Activated T-helper 1 cell treated with Interleukin-2 at 50 U/mL for 16 hours (primary cell): ENCODE measurements at places on chromosomes 2 and 18.

DNA sequence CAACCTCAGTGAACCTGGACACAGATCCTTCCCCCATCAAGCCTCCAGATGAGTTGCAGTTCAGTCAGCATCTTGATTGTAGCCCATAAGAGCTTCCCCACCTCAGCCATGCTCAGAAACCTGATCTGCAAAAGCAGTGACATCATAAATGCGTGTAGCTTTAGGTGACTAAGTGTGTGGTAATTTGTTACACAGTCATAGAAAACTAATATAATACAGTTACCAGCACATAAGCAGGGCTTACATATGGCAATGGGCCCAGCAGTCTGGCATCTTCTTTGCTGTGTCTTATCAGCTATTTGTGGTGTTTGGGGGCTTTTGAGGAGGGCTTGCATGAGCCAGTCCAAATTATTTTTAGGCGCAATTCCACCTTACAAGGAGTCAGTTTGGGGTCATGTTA is 807.0 kb downstream of the SLC4A3 start:
- no peak for DNase-seq

DNA sequence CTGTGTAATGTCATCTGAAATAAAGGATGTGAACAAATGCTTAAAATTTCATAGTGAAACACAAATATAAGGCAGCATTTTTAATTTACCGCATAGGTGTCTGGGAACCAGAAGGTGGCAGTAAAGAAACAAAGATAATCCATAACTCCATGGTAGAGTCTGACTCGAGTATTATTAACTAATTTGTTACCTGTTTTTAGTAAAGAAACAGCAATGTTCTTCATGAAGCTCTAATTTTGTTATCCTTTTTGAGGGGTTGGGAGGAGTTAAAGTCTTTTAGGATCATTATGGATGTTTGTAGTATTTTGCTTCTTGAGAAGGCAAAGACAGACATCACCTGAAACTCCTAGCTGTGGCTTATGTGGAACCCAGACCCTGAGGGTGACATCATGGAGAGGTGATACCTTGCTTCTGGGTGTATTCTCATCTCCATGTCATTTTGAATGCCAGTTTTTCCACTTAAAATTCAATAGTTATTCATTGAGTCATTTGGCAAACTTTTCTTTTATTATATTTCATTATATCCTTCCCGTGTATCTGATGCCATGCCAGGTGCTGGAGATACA is 286.2 kb upstream of the EPAS1 start:
- no peak for DNase-seq

DNA sequence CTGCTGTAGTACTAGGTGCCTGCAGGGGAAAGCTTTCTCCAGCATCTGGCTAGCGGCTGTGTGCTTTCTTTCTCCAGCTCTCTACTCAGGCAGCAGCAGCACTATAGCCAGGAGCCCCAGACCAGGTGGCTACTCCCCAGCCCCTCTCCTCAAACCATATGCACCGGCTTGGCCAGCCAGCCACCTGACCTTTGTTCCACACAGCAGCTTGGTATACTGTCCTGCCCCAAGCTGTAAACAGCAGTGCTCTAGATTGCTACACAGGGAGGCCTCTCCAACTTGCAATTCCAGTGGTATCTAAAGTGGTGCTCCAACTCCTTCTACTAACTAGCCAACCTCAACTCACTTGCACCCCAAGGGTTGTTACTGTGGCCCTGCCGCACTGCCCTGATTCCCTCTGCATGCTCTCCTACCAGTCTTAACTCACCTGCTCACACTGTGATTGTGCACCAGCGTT is 19.6 kb downstream of the LDAH start:
- no peak for DNase-seq

DNA sequence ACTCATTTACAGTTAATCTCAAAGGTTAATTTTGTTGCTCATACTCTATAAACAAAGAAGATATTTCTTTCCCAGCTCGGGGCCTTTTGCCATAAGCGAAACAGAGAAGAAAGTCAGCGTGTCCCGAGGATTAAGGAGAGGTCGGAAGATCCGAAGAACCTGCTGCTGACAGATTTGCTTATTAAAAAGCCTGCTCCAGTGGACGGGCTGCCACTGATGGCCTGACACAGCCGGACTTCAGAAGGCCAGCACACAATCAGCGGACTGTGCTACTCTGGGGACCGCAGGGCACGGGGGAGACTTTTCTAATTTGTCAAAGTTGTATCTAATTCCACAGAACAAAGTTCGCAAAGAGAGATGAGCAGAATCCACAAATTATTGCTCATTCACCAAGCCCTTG is 315.4 kb downstream of the ETAA1 start:
- DNase-seq: no peak

- DNase-seq: no peak
Measured at GRCh38 chr2:133718688-133719201, 150.5 kb upstream of the NCKAP5 start.

GRCh38 chr2:75538521-75539490 is 21.9 kb downstream of the EVA1A start:
- no peak for DNase-seq

DNA sequence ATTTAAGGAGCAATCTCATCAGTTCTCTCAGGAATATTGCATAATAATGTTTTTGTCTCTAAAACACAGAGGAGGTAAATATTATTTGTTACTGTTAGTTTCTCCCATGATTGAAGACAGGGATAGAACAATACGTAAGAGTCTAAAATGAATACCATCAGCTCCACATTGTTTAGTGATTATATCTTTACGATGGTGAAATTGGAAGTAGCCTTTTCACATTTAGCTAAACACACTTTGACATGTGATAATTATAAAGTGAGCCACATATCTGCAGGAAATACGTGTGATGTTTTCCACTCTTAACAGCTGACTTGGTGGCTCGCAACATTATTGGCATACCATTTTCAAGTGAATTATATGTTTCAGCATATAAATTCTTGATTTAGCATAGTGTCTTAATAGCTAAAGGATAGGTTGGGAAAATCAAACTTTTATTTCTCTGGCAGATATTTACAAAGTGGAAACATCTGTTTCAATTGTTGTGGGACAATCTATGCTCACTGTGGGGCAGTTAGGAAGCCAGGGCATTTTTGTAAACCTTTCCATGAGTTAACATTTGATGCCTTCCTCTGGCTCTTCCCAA is 208.1 kb upstream of the RASGRP3 start:
- no peak for DNase-seq

GRCh38 chr2:234814374-234814773 is 137.4 kb upstream of the SH3BP4 start:
- no peak for DNase-seq

DNA sequence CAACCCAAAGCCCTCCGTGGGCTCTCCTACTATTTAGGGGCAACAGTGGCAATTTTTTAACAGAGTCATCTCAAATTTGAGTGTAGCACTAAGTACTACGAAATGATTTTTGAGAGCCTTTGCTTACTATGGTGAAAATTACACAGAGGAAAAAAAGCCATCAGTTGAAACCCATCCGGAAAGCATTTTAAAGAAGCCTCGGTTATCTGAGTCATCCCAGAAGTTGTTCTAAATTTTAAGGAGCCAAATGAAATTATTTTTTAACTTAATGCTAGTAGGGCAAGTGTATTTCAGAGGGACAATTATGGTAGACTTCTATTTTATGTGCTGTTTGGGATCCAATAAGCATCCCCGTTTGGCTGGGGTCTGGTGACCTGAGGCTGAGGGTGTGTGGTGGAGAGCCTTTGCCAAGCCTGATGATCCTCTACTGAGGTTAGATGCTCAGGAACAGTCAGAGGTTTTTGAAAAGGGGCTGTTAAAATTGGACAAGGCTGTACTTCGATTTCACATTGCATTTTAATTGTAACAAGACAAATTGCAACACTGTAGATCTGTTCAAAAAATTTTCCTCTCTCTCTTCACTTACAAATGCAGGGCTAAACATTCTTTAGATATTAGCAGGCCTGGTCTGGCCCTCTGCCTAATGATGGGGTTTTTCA is 47.0 kb downstream of the RAPGEF4 start:
- no peak for DNase-seq

DNA sequence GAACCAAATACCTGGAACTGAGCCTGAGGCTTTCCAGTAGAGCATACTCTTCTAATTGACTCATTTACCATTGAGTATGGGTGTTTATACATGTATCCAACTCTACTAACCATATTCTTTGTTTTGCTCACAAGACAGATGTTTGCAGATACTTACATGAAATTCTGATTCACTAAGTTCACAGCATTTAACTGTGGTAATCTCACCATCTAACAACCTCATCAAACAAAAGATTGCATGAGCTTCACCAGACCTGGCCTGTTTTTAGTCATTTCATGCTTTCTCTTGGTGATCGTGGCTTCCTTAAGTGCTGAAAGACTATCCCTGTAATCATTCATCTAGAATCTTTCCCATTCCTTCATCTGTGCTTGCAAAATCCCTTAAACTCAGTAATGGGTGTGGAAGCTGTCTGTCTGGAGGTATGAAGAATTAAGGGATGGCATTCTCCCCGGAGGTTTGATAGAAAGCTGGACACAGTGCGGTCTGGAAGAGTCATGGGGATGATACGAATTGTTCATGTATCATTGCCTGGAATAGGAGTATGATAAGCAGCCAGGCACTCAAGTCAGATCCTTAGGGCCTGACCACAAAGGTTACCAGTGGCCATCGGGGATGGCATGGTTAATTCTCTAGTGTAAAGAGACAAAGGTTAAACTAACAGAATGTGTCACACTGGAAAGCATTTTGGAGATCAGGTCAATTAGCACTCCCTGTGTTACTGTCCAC is 42.0 kb upstream of the IL1R1 start:
- no peak for DNase-seq

DNA sequence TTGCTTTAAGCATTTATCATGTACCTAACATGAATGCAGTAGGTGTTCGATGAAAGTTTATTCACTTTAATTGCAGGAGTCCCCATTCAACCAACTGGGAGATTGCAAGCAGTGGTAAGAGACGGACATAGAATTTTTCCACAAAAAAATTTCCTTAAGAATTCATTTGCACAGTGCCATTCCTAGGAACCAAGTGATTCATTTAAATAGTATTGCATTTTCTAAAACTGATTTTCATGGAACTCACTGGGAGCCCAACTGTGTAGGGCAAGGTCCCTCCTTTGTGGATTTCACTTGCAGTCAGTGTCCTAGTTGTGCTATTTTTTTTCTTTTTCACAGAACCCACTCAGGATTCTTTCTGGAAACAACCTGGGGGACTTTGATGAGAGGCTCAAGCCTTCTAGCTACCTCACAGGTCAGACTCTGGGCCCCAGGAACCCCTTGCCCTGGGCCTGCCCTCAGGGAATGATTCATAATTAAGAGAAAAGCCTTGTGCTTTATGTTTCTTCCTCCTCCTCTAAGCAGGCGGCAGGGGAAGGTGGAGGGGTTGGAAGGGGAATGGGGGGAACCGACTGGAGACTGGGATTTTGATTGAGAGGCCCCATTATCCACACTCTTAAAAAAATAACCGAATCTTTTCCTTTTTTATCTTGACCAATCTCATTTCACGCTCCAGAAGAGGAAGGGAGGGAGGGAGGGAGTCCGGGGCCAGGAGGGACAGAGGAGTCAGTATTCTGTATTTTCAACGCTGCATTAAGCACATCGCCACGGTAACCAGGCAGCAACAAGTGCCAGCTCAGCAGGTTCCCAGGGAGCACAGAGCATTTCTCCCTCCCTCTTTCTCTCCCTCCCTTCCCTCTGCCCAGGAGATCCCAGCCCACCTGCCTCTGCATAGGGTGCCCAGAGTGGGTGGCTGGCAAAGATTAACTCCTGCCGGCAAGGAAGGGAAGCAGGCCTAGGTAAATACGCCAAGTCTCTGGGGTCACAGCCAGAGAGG is 51.8 kb downstream of the PSD4 start:
- DNase-seq: no peak

DNA sequence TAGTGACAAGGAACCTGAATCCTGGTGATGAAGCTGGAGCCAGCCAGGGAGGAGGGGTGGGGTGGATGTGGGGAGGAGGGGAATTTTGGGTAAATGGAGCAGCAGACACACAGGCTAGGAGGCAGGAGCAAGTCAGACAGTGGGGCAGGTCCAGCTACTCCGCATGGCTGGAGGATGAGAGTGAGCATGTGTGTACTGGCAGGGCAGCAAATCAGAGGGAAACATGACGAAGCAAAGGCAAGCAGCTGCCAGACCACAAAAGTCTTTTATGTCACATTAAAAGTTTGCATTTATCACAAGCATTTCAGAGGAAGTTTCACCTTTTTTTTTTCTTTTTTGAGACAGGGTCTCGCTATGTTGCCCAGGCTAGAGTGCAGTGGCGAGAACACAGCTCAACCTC is 11.9 kb upstream of the KIDINS220 start:
- no peak for DNase-seq

DNA sequence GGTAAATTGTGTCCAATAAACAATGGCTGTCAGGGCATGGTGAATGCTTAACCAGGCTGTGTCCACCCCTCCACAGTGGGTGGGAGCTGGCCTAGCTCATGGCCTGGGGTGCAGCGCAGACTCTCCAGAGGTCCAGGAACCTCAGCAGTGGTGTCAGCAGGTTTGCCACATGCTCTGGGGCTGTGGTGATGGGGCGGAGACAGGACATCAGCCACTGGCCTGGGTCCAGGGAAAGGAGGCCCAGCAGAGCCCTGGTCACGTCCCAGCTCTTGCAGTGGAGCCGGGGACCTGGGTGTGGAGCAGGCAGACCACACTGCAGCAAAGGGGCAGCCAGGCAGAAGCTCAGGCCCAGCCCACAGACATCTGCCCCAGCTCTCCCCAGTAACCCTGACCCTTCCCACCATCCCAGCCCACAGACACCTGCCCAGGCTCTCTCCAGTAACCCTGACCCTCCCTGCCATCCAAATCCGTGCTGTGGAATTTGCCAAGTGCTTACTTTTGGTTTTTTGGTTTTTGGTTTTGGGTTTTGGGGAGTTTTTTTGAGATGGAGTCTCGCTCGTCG is 13.8 kb upstream of the KIF1A start:
- no peak for DNase-seq

GRCh38 chr2:39033980-39034379 is 86.9 kb downstream of the SOS1 start:
- DNase-seq: no peak

GRCh38 chr2:46924608-46925007 is 9.0 kb upstream of the MCFD2 start:
- no peak for DNase-seq

DNA sequence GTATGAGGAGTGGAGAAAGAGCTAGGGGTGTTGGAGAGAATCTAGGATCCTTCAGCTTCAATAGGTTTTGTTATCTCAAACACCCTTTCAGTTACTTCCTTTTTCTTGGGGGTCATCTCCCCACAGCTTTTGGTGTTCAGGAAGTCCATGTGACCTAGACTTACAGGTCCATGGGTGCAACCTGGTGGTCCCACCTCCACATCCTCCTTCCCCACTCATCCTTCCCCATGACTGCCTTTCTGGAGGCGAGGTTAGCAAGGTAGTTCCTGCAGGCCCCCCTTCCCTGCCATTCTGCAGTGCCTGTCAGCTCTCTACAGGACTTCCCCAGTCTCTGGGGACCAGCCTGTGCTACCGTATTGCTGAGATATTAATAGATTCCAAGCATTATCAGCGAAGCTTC is 107.6 kb downstream of the TMEM17 start:
- no peak for DNase-seq
